Naive thymus-derived CD4-positive, alpha-beta T cell (primary cell): ENCODE measurements at places on chromosomes 7 and 10. TPM values are rescaled to one million over a fixed set of nuclear protein-coding genes. Genes with fewer than 3 reads are reported as not detected.

- DNase-seq = no peak
Observed at GRCh38 chr7:18241543-18242231, 214.0 kb upstream of the PRPS1L1 start.

GRCh38 chr7:98771941-98772603, 97.7 kb downstream of the TMEM130 start:
- no peak for DNase-seq

Gene ZNF783
- polyA plus RNA-seq = 6.2 TPM

- DNase-seq = no peak
Observed at GRCh38 chr10:61356354-61356753, 96.8 kb downstream of the TMEM26 start.

Gene INMT
- polyA plus RNA-seq = 0.24 TPM

DNA sequence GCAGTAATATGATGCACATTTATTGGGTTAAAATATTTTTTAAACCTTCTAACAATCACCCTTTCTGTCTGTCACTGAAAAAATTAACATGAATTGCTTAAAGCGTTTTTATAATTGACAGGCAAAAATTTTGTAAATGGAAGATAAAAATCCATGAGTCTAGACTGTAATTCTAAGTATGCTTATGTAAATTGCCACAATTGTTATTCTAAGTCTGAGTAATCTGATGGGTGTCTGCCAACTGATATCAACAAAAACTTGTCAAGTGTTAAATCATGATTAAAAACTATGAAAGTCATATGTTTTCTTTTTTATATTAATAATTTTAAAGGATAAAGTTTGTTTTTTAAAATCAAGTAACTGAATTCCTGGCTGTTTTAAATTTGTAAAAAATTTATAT, 208.2 kb downstream of the CDK14 start:
- DNase-seq = no peak

- DNase-seq = no peak
Observed at GRCh38 chr10:57218382-57218781, 857.3 kb upstream of the ZWINT start.

- DNase-seq = no peak
Observed at GRCh38 chr7:129122078-129122750, 22.3 kb upstream of the TSPAN33 start.
